NCI-H774 (cell line): ENCODE measurements at places on chromosomes 1 and 21.
A peak's percentile ranks its signal among the peaks of the same experiment; 100 is the strongest.

GRCh38 chr1:28538286-28538685, 14.6 kb upstream of the TRNAU1AP start:
- no peak for DNase-seq

GRCh38 chr1:42958488-42959319, at the start of gene SLC2A1:
TSS of gene SLC2A1 (minus strand) at chr1:42958868. CDS start at chr1:42958651, 217 bp downstream.
- peak; percentile 98 for DNase-seq

GRCh38 chr21:35102488-35103371, 53.6 kb upstream of the RUNX1 start:
- DNase-seq, result no peak

- no peak for DNase-seq
Observed at GRCh38 chr1:9902060-9902452, 8.0 kb downstream of the CTNNBIP1 start.

DNA sequence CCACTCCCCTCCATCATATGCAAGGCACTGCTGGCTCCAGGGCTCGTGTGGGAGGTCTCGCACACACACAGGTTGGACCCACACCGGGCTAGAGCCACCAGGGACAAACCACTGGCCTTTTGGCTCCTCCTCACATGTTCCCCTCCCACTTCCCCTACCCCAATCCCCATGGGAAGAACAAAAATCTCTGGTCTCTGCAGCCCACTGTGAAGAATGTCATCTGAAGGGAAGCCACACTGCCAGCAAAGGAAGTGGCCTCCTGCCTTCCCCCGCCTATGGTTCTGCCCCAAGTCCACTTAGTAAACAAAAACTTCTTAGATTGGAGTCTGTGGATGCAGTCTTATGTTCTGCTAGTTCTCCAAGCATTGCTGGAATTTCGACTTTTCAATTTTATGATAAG, 24.2 kb downstream of the OLFML3 start:
- no peak for DNase-seq

DNA sequence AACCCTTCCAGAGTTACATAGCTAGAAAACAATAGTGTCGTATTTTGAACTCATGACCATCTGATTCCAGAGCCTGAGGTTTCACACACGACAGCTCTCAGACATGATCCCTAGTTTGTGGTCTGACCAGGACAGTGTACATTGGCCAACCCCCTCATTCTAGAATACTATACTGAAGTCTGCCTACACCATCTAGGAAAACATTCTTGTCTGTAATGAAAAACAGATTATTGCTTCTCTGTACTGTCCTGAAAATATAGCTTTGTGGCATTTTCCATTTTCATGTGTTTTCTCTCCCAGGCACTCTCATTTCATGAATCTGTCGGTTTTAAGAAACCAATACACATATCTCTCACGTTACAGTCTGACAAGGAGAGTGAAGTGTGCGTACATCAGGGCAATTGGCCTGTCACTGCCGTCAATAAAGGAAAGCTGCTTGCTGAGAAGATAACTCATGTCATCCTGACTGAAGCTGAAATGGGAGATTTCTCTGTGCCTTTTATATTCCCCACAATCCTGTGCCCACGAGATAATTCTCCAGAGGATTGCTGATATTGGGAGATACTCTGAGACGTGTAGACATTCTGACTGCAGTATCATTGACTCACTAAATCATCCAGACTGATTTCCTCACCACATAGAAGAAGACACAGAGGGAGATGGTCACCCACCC, 585.6 kb downstream of the PLPP3 start:
- no peak for DNase-seq

DNA sequence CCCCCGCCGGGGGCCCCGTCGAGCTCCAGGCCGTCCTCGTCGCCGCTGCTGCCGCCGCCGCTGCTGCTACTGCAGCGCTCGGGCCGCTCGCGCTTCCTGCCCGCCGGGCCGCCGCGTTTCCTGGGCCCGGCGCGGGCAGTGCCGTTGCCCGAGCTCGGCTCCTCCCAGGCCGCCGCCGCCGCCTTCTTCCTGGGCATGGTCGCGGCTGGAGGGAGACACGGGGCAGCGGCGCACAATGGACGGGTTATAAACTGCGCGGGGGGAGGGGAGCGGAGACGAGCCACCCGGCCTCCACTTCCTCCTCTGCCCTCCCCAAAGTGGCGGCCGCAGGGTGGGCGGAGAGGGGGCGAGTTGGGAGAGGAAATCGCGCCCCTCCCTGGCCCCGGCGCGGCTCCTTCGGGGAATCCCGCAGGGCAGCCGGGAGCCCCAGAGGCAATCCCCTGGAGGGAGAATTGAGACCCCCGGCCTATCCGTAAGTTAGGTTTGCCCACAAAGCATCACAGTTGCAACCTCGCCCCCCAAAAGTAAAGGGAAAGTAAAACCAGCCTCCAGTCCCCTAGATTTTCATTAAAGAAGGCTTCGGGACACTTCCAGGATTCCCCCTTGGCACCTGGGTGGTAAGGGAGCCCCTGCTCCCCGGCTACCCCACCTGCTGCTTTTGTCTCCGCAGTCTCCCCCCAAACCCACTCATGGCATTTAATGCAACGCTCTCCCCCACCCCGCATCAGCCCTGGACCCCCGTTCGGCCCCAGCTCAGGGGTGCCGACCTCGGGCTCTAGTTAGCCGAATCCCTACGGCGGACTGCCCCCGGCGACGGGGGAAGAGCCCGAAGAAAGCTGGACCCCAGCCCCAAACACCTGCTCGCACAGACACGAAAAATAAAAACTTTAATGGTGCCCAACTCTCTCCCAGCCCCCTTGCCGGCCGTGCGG, 893 bp downstream of the RCC2 start:
- DNase-seq, result peak; percentile 5

GRCh38 chr1:174761335-174761734, 238.4 kb upstream of the CACYBP start:
- no peak for DNase-seq

- DNase-seq, result no peak
Observed at GRCh38 chr1:176838276-176838995, 326.1 kb downstream of the ASTN1 start.

- no peak for DNase-seq
Observed at GRCh38 chr1:15120251-15120945, 33.1 kb upstream of the TMEM51 start.

- no peak for DNase-seq
Observed at GRCh38 chr1:115091572-115091971, 2.3 kb upstream of the TSPAN2 start.

DNA sequence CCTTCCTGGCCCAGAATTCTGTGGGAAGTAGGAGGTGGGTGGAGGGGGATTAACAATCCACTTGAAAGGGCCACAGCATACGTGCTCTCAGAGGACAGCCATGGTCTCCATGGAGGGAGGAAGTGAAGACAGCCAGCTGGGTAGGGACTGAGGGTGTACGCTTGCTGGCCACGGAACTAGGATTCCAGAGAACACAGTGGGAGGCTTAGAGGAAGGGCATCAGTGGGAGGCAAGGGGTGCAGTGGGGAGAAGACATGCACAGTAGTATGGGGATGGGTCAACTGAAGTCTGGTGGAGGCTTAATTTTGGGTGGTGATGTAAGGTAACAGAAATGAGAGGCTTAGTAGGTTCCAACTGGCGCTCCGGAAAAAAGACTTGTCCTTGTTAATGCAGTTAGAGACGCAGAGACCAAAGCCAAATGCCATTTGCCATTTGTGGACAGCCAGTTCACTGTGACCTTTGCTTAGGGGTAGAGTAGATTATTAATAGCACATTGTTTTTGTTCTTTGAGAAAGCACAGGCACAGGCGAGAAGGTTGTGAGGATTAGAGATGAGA, 103.0 kb downstream of the ZSCAN20 start:
- no peak for DNase-seq

DNA sequence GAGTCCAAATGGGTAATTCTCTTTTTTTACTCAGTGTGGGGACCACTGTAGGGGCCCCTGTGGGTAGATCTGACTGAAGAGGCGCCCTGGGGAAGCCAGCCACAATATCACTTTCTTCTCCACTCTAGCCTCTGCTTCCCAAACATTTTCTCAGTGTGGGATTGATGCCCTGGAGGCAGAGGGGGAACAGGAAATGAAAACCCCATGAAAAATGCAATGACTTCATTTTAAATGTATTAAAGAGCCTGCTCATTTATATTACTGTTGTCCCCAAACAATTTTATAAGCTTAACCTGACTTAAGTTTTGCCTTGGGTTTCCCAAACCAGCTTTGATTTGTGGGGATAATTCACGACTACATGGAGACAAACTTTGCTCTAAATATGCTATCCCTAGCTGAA, 181.9 kb downstream of the C1orf94 start:
- DNase-seq, result no peak

GRCh38 chr1:1941211-1941841, 22.2 kb upstream of the TMEM52 start:
- no peak for DNase-seq
